ENCODE measurements at places on chromosomes 13 and 19.

- DNase-seq = no peak
Observed at GRCh38 chr13:34734932-34735331, 207.1 kb upstream of the NBEA start.

DNA sequence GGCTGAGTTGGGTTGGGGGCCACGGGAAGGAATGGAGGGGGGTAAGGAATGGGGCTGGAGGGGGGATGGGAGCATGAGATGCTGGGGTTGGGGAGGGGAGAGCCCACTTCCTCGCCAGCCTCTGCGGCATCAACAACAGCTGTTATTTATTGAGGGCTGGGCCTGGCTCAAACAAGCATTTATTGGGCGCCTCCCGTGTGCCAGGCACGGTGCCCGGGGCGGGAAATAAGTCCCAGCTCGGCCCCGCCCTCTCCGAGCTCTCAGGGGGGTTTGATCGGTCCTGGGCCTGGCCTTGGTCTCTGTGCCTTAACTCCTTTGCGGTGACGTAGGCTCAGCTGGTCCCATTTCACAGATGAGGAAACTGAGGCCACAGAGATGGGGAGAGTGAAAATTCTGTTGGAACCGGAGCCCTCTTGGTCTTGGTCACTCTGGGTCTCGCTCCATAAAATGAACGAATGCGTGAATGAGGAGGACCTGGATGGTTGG is 919 bp upstream of the ADAMTS10 start:
- no peak for DNase-seq

DNA sequence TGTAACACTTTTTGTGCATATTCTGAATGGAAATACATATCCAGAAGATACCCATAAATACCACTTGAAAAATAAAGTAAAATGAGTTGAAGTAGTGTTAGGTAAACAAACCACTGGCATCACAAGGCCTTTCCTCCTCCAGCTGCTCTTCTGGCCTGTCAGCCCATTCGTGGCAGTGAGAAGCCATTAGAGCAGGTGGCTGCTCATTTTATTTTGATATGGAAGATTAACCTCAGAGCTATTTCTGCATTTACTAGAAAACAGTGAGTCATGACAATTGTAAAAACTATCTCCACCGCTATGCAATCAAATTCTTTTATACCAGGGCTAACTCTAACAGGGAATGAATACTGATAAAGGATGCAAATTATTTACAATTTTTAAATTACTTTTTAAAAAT is 2898.1 kb downstream of the PCDH9 start:
- no peak for DNase-seq

GRCh38 chr13:35478271-35479037 is 2.0 kb upstream of the MAB21L1 start:
- DNase-seq = no peak

DNA sequence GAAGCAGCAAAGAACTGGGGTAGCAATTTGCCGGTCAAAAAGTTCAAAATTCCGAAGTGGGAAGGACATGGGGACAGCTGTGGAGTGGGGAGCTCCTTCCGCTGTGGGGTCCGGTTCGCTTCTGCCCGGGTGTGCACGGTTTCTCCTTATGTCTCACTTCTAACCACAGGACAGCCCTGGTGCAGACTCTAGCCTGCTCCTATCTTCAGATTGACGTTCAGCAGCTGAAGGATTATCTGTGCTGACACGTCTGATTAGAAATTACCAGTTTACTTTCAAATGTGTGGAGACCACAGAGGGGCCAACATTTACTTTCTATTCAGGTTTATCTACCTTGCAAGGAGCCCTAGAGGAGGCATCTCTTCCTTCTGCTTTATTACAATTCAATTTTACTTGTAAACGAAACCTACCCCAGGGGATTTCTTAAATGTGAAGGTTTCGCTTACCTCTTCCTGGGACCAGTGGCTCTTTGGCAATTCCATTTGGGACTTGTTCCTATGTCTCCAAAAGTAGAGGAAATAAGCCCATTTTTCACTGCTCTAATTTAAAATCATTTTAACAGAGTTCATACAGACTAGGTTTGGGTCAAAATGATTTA is 27.3 kb downstream of the LHFPL6 start:
- DNase-seq = no peak

DNA sequence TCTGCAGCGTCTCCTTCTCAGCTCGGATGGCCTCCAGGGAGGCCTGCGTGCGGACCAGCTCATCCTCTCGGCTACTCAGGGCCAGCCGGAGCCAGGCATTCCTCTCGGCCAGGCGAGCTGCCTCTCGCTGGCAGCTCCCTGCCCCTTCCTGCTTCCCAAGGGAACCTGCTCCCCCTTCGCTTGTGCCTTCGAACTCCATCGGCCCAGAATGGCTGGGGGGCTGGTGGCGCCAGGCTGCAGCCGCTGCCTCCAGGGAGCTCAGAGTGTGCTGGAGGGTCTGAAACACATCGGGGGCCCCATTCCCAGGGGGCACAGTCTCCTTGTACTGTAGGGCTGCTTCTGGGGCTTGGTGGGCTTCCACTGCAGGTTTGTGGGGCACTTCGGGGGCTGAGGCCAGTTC is 2.0 kb downstream of the USHBP1 start:
- no peak for DNase-seq

DNA sequence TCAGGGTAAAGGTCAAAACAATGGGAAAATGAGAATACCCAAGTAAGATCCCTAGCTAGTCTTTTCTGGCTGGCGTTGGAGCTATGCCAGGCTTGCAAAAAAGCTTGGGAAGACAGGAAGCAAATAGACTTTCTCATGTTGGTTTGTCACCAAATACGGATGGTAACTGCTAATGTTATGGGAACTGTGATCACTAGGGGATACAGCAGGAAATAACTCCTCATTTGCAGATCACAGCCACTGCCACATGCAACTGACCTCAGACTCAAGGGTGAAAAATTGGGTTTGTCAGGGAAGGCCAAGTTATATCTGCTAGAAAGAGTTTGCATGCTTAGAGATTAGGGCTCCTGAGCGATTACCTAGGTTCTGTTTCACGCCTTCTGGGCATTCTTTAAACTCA is 162.9 kb downstream of the NHLRC3 start:
- DNase-seq = no peak

- DNase-seq = no peak
Observed at GRCh38 chr13:54989418-54989817, 1960.8 kb downstream of the OLFM4 start.

- DNase-seq = no peak
Observed at GRCh38 chr19:53915000-53915399, 5.9 kb downstream of the CACNG7 start.

GRCh38 chr19:39997638-39998216 is 867 bp downstream of the ZNF546 start:
- DNase-seq = no peak

DNA sequence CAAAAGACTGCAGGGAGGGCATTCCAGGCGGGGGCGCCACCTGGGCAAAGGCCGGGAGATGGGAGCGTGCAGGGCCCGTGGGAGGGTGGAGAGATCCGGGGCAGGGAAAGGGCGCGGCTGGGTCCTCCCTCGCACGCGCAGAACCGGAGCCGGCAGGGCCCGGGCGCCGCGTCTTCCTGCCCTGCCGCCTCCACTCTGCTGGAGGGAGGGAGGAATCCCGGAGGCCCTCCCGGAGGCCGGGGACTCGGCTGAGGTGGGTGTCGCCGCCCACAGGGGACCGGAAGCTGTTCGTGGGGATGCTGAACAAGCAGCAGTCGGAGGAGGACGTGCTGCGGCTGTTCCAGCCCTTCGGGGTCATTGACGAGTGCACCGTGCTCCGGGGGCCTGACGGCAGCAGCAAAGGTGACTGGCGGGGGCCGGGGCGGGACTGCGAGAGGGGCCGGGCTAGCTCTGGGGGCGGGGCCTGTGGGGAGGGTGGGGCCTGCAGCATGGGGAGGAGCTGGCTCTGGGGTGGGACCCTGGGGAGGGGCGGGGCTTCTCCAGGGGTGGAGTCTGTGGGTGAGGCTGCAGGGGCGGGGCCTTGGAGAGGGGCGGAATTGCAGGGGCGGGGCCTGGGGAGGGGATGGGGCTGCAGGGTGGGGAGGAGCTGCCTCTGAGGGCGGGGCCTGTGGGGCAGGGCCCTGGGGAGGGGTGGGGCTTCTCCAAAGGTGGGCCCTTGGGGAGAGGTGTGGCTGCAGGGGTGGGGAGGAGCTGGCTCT is 51.3 kb downstream of the CELF5 start:
- DNase-seq = peak; percentile 74

- no peak for DNase-seq
Observed at GRCh38 chr19:15223649-15224361, 8.4 kb downstream of the EPHX3 start.

DNA sequence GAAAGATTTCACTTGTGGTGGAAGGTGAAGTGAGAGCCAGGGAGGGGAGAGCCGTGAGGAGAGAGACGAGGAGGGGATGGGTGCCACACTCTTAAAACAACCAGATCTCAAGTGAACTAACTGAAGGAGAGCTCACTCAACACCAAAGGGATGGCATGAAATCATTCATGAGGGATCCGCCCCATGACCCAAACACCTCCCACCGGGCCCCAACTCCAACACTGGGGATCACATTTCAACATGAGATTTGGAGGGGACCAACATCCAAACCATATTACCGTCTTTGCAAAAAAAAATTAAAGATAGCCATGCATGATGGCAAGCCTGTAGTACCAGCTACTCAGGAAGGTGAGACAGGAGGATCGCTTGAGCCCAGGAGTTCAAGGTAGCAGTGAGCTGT is 34.9 kb upstream of the POP4 start:
- DNase-seq = no peak

DNA sequence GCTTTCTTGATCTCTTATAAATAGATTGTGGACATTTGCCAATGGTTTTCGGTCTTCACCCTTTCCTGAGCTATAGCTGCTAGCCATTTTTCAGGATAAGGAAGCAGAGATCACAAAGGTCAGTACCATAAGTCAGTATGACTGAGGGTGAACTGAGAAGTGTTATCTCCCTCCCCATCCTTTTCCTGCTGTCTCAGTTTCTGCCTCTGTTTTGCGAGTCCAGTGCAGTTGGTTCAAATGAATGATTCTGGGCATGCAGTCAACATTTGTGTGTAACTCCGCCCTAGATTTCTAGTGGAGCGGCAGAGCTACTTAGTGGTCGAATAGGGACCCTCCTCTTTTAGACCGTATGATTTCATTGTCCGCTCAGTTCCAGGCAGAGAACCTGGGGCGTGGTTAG is 460.8 kb upstream of the ARGLU1 start:
- DNase-seq = no peak

DNA sequence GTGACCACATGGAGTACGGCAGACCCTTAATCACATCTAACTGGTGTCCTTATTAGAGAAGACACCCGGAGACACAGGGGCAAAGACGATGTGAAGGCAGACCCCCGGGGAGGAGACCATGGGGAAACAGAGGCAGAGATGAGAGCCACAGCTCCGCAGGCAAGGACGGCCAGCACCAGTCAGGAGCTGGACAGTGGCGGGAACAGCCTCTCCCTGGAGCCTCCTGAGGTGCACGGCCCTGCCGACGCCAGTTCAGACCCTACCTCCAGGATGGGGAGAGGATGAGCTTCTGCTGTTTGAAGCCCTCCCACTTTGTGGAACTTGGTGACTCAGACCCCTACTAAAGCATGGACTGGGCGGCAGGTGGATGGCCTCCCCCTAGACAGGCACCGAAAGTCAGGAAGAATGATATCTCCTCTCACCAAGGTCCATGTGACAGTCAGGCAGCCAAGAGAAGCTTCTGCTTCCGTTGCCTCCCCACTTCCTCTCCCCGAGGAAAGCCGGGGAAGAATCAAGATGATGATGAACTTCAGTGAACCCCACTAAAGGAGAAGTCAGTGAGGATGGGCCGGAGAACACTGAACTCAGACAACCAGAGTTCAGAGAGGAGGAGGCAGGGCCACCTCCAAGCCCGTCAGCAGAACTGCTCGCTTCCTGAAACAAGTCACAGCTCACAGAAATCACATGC is 25.4 kb downstream of the RAB20 start:
- no peak for DNase-seq

- no peak for DNase-seq
Observed at GRCh38 chr19:28117143-28117542, 1095.8 kb downstream of the UQCRFS1 start.

DNA sequence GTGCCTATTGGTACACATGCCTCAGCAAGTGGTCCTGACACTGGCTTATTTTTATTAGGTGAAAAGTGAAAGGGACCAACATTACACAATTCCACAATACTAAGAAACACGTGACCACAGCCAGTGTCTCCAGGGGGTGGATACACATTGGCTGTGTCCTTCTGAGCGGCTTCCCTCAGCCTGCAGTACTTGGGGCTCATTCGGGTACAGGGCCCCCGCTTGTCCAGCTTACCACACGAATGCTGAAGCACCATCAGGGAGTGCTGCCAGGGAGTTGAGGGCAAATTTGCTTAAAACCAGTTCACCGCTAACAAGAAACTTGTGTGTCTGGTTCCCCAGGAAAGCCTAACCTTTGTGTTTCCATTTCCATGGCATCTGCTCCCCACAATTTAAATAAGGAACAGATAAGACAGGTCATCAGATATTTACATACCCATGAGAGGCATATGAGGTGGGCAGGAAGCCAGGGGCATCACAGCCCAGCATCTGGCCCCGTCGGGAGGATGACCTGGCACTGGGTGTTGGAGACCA is 23.3 kb downstream of the PBX4 start:
- no peak for DNase-seq

- no peak for DNase-seq
Observed at GRCh38 chr13:37192956-37193355, 87.5 kb upstream of the CSNK1A1L start.

- DNase-seq = no peak
Observed at GRCh38 chr19:55623130-55623529, 1.2 kb downstream of the ZNF784 start.

DNA sequence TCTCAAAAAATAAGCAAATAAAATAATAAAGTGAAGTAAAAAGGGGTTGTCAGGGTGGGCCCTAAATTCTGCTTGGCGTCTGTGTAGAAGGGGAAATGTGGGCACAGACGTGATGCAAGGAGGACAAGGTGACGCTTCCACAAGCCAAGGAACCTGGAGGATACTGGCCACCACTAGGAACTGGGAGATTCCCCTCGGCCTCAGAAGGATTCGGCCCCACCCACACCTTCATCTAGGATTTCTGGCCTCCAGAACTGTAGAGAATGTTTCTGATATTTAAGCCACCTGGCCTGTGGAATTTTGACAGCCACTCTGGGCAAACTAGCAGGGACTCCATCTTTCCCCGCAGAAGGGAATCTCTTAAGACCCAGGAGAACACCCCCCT is 1.1 kb downstream of the PLEKHJ1 start:
- DNase-seq = no peak

DNA sequence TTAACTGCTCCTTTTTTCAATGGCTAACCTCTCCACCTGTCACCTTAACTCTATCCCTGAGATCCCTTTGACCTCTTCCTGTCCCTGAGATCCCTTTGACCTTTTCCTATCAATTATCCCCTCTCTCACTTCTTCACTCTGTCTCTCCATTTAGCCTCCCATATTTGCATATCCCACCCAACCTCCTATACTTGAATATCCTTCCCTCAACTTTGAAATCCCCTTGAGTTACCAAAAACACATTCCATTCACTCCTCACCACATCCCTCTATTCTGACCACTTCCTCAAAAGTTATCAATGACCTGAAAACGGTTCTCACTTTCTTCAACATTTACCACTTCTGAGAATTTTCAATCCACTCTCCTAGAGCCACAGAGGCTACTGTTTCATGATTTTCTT is 3.0 kb downstream of the MYCBP2 start:
- no peak for DNase-seq

GRCh38 chr19:33159149-33159548 is 27.2 kb downstream of the WDR88 start:
- no peak for DNase-seq

- no peak for DNase-seq
Observed at GRCh38 chr13:28117689-28118377, 17.5 kb upstream of the FLT3 start.
